ENCODE measurements at places on chromosomes 5 and 9.

DNA sequence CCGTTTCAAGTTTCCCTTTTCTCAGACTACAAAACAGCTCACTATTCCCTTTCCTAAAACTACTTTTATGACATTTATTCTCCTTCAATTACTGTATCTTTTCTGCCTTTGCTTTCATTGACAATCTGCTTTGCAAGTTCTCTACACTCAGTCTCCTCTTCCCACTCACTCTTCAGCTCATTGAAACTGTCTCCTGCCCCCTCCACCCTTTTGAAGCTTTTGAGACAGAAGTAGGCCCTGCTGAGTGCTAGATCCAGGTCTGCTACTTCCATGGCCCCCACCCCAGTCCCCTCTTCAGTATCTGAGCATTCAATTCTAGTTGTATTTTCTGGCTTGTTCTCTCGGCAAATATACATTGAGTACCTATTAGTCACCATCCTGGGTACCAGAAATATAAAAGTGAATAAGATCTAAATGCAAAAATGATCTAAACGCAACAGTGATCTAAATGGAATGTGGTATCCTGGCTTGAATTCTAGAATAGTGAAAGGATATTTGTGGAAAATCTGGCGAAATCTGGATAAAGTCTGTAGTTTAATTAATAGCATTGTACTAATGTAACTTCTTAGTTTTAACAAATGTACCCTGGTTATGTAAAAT, 58.4 kb downstream of the OR2K2 start:
- H3K27me3 ChIP-seq, result no peaks in the 10 kb centered on the region
- DNase-seq, result no peak
- no peaks in the 10 kb centered on the region for H3K4me1 ChIP-seq
- H3K36me3 ChIP-seq, result no peaks in the 10 kb centered on the region

DNA sequence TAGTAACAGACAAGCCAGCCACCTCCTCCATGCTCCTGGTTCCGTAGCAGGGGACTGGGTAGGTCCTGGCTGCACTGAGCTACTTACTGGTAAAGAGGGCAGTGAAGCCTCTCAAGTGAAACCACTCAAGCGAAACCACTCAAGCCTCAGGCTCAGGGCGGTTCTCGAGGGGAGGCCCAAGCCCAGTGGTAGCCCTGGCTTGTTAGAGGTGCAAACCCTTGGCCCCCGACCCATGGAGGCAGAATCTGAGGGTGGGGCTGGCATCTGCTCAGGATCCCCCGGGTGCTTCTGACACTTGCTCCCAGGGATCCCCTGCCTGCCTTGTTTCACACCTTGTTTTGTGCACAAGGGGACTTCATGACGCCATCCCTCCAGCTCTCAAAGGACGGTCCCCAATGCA, 76.5 kb upstream of the OLFM1 start:
- no peaks in the 10 kb centered on the region for H3K36me3 ChIP-seq
- no peak overlapping the region for H3K27ac ChIP-seq
- DNase-seq, result no peak
- no peaks in the 10 kb centered on the region for H3K4me1 ChIP-seq

GRCh38 chr5:481347-481746, 38.4 kb downstream of the EXOC3 start:
- H3K4me3 ChIP-seq, result no peak overlapping the region
- no peaks in the 10 kb centered on the region for H3K36me3 ChIP-seq
- peaks cover 27% of the 10 kb centered on the region for H3K27me3 ChIP-seq
- no peak overlapping the region for H3K27ac ChIP-seq
- H3K4me1 ChIP-seq, result peaks cover 14% of the 10 kb centered on the region

GRCh38 chr5:86463339-86463738, 154.4 kb upstream of the COX7C start:
- H3K4me3 ChIP-seq, result no peak overlapping the region

GRCh38 chr9:116482740-116483139, 204.4 kb upstream of the TRIM32 start:
- H3K27me3 ChIP-seq, result no peaks in the 10 kb centered on the region
- H3K4me3 ChIP-seq, result no peak overlapping the region
- H3K27ac ChIP-seq, result no peak overlapping the region
- no peaks in the 10 kb centered on the region for H3K4me1 ChIP-seq
- no peak for DNase-seq
- no peaks in the 10 kb centered on the region for H3K36me3 ChIP-seq

DNA sequence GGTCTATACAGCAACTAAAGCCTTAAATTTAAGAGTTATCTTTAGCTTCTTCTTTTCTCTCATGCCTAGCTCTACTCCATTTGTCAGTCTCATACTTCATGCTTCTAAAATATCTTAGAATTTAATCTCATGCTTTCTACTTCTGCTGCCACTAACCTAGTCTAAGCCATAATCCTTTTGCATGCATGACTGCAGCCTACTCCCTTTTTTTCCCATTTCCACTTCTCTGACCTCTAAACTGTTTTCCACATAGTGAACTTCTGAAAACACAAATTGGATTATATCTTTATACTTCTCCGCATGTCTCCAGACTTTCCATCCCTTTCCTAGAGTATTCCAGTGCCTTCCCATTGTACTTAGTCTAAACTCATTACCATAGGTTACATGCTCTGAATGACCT, 193.0 kb downstream of the XRCC4 start:
- no peaks in the 10 kb centered on the region for H3K4me1 ChIP-seq
- H3K4me3 ChIP-seq, result no peak overlapping the region
- no peak overlapping the region for H3K27ac ChIP-seq
- no peaks in the 10 kb centered on the region for H3K36me3 ChIP-seq

DNA sequence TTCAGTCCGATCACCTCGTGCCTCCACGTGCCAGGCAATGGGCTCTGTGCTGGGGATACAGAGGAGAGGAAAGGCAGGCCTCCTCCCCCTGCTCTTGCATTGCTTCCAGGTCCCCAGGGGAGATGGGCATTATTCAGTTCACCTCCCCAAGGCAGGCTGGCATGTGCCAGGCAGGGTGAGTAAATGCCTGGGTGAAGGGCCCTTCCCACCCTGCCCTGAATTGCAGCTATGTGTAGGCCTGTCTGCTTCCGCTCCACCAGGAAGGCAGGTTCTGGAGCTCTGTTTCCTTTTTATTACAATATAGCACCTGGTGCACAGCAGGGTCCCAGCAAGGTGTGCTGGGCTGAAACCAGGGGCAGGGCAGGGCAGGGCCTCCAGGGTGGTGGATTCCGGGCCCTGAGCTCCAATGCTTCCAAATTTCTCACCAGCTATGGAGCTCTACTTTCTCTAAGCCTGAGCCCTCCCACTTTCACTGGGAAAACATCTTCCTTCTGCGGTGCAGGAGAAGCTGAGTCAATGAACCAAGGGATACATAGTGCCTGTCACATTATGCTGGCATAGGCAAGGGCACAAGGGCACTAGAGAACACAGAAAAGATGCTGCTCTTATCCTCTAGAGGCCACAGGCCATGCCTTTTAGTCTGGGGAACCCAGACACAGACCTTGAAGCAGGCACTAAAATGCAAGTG, 42.0 kb downstream of the SHB start:
- H3K27me3 ChIP-seq, result no peaks in the 10 kb centered on the region
- H3K4me1 ChIP-seq, result no peaks in the 10 kb centered on the region
- no peak overlapping the region for H3K4me3 ChIP-seq

DNA sequence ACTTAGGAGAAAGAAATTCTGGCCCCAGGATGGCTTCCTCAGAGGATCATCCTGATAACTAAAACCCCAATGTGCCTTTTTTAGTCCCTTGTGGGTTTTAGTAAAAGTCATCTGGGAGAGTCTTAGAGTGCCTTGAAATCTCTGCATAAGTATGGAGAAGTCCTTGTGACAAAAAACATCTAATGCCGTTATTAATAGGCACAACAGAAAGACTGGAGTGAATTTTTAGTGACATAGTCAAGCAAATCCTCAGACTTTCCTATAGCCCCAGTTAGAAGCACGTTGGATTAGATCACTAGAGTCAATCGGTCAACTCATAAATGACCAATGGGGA, 108.2 kb upstream of the MPDZ start:
- H3K4me1 ChIP-seq, result no peaks in the 10 kb centered on the region
- no peaks in the 10 kb centered on the region for H3K27me3 ChIP-seq
- no peak for DNase-seq
- H3K36me3 ChIP-seq, result no peaks in the 10 kb centered on the region

- H3K27ac ChIP-seq, result no peak overlapping the region
- H3K4me3 ChIP-seq, result no peak overlapping the region
Measured at GRCh38 chr9:23567516-23568165, 258.4 kb downstream of the ELAVL2 start.

GRCh38 chr9:5510360-5510931, at the start of gene PDCD1LG2:
Gene PDCD1LG2 (plus strand): TSS chr9:5510531. CDS start chr9:5522547, 12,016 bp downstream.
- peaks cover 21% of the 10 kb centered on the region for H3K4me1 ChIP-seq
- peak within 1 kb of the TSS; percentile 39 for H3K4me3 ChIP-seq
- H3K27me3 ChIP-seq, result no peaks in the 10 kb centered on the region
- no peaks in the 10 kb centered on the region for H3K36me3 ChIP-seq
- no peak within 1 kb of the TSS for H3K27ac ChIP-seq

- H3K27me3 ChIP-seq, result no peaks in the 10 kb centered on the region
- no peak overlapping the region for H3K27ac ChIP-seq
- H3K4me1 ChIP-seq, result peaks cover 6% of the 10 kb centered on the region
- no peak overlapping the region for H3K4me3 ChIP-seq
- peaks cover 60% of the 10 kb centered on the region for H3K36me3 ChIP-seq
Measured at GRCh38 chr9:127887792-127888191, 10.3 kb upstream of the AK1 start.

GRCh38 chr5:154397652-154398406, 48.0 kb upstream of the SAP30L start:
- no peak overlapping the region for H3K4me3 ChIP-seq
- no peaks in the 10 kb centered on the region for H3K27me3 ChIP-seq
- H3K4me1 ChIP-seq, result no peaks in the 10 kb centered on the region
- no peak overlapping the region for H3K27ac ChIP-seq

DNA sequence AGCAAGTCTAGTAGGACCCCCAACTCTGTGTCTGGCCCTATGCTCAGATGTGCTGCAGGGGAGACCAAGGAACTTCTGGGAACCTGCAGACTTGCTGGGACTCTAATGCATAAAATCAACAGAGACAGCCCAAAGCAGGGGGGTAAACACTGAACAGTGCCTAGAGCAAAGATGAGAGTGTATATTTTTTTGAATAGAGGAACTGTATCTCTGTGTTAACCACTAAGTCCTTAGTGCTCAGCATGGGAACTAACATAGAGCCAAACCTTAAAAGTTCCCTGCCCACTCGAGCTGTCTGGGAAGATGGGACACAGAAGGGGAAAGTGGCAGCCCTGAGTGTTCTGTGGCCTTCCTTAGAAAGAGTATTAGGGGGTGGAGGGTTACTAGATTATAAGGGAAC, 51.9 kb downstream of the C5orf15 start:
- H3K36me3 ChIP-seq, result no peaks in the 10 kb centered on the region
- DNase-seq, result no peak
- no peaks in the 10 kb centered on the region for H3K27me3 ChIP-seq

DNA sequence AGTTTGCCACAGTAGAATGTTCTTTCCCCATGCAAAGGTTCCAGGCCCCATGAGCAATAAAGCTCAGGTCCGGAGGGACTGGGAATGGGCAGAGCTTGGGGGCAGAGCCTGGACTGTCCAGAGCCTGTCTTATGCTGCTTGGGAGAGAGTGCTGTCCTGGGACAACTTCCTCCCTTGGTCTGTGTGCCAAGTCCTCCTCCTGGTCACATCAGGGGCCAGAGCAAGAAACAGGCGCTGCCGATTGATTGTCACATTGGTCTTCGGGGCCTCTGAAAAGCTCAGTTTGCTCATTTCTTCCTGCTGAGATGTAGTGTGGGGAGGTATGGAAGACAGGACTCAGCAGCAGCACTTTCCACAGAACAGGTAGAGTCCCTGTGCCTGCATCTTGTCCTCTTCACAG, 54.0 kb upstream of the FCN1 start:
- no peaks in the 10 kb centered on the region for H3K27me3 ChIP-seq
- no peak overlapping the region for H3K27ac ChIP-seq
- DNase-seq, result no peak
- H3K36me3 ChIP-seq, result no peaks in the 10 kb centered on the region
- H3K4me1 ChIP-seq, result no peaks in the 10 kb centered on the region
- H3K4me3 ChIP-seq, result no peak overlapping the region

DNA sequence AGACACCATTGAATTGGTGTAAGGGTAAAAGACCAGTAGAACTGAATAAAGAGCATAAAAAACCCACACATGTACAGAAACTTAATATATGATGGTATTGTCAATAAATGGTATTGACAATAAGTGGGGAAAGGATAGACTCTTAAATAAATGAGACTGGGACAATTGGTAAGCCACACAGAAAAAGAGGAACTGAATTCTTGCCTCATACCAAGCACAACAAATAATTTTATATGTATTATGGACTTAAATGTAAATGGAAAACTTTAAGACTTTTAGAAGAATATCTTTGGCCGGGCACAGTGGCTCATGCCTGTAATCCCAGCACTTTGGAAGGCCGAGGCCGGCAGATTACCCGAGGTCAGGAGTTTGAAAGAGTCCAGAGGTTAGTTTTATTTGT, 37.9 kb upstream of the PPP2CA start:
- no peak for DNase-seq
- H3K27me3 ChIP-seq, result no peaks in the 10 kb centered on the region
- H3K4me3 ChIP-seq, result no peak overlapping the region
- H3K36me3 ChIP-seq, result no peaks in the 10 kb centered on the region

- H3K27ac ChIP-seq, result no peak overlapping the region
- no peak overlapping the region for H3K4me3 ChIP-seq
- no peaks in the 10 kb centered on the region for H3K36me3 ChIP-seq
- peaks cover 12% of the 10 kb centered on the region for H3K4me1 ChIP-seq
- H3K27me3 ChIP-seq, result no peaks in the 10 kb centered on the region
- no peak for DNase-seq
Measured at GRCh38 chr9:27367175-27367798, 70.3 kb upstream of the EQTN start.

DNA sequence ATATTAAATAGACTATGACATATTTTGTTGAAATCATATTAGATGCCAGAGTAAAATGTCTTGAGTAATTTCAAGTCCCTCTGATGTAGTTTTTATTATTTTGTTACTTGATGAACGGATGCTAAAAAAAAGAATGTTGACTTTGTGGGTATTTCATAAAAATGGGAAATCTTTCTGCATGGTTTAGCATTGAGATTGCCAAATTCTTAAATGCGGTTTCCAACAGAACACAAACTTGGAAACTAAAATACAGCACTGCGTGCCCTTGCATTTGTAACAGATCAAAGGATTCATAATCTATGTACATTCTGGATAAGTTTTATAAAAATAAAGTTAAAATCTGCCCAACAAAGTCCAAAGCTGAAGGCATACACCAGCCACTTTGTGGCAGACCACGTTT, 425.5 kb upstream of the DAB2 start:
- no peak overlapping the region for H3K4me3 ChIP-seq
- H3K36me3 ChIP-seq, result no peaks in the 10 kb centered on the region
- peaks cover 4% of the 10 kb centered on the region for H3K27me3 ChIP-seq
- DNase-seq, result no peak
- H3K27ac ChIP-seq, result no peak overlapping the region
- H3K4me1 ChIP-seq, result no peaks in the 10 kb centered on the region

GRCh38 chr5:77298146-77298545, 87.7 kb downstream of the PDE8B start:
- H3K27me3 ChIP-seq, result no peaks in the 10 kb centered on the region
- no peaks in the 10 kb centered on the region for H3K36me3 ChIP-seq
